ENCODE measurements at places on chromosomes 3 and 15.

DNA sequence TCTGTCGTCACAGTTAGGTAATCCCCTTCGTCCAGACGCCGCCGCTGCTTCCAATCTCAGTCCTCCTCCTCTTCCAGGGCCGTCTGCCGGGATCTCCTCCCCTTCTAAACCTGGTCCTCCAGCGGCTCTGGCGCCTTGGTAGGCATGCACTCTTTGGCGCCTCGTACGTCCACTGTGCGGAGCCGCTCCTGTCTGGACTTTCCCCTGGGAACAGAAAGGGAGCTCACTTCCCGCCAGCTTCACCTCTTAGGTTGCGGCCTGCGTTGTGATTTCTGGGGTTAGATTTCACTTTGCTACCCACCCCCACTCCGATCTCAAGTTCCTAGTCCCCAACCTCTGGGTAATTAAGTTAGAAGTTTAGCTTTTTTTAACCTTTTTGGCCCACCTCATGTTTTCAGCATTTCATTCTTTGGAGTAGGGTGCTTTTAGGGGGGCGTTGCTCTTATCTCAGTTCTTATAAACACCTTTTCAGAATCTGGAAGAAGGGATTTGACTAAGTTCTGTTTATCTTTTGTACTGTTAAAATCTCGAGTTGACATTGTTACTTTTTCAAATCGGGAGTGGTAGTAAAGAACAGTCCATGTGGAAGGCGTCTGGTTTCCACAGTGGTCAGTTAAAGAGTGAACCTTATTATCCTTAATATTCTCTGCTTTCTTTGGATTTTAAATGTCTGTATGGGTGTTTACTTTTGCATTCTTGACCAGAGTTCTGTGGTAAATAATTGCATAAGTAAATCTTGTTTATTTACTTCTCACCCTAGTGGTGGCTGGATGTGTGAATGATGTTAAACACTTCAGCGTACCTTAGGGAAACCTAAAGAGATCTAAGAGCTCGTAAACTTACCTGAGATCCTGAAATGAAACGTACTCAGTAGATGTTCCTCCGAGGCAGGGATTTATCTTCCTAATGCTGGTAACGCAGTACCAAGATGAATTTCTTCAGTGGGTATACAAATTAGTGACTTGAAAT is 611 bp downstream of the CTDSPL2 start:
- peak; percentile 71 for DNase-seq

- DNase-seq = no peak
These were observed 528.2 kb downstream of the ZIC1 start for GRCh38 chr3:147937341-147937740.

GRCh38 chr3:123282461-123282860 is 80.7 kb downstream of the SEC22A start:
- no peak for DNase-seq

DNA sequence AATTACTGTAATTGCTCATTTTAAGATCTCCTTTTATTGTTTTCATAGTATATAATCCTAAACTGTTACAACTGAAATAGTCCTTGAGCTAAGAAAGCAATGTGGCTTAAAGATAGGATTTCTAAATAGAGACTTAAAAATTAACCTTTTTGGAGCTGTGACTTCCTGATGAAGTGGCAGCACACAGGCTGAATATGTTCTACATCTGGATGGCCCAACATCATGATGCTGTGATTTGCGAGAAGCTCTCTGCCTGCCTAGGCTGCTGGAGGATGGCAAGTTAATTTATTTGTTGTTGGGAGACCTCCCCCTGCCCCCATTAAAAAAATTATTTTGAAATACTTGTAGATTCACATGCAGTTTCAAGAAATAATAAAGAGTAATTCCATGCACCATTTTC is 134.5 kb downstream of the IGF1R start:
- no peak for DNase-seq

GRCh38 chr15:81308260-81308659 is 15.7 kb downstream of the STARD5 start:
- no peak for DNase-seq

- DNase-seq = no peak
These were observed 38.1 kb downstream of the TM2D3 start for GRCh38 chr15:101614001-101614585.

GRCh38 chr3:62686503-62687294 is 188.5 kb downstream of the CADPS start:
- no peak for DNase-seq

DNA sequence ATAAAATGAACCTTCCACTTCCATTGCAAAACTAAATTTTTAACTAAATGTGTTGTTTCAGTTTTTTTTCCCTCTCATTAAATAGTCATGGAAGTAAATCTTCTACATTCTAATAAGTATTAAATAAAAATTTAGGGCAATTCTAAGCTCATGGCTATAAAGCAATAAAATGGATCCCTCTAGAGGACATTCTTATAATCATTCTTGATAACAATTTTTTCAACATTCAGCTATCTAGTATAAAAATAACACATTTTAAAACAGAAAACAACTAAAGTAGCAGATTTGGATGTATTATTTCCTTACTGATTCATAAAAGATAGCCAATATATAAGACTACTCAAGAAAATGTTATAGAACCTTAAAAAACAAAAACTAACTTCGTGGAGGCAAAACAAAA is 393.1 kb downstream of the PLOD2 start:
- no peak for DNase-seq

DNA sequence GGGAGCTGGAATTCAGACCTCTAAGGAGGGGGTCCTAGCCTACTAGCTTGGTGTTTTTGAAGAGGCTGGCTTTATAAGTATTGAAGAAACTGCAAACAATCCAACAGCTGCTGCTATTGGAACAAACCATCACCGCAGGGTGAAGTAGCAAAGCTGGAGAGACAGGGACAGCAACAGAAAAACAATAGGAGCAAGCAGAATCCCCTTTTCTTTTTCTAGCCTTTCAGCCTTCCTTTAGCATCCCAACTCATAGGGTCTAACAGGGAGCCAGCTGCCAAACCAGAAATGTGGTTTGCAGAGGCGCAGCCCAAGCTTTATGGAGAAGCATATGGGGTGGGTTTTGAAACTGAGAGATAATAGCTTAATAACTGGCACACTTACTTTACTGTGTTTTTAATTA is 106.2 kb upstream of the CHMP2B start:
- no peak for DNase-seq

GRCh38 chr15:50126072-50126471 is 7.0 kb upstream of the ATP8B4 start:
- DNase-seq = no peak

- DNase-seq = peak; percentile 79
These were observed 63.7 kb upstream of the ULK4 start for GRCh38 chr3:42025370-42026138.

- DNase-seq = no peak
These were observed 296.7 kb downstream of the PLCL2 start for GRCh38 chr3:17181413-17181907.

- DNase-seq = no peak
These were observed 30.5 kb upstream of the SLC27A2 start for GRCh38 chr15:50151476-50151875.

DNA sequence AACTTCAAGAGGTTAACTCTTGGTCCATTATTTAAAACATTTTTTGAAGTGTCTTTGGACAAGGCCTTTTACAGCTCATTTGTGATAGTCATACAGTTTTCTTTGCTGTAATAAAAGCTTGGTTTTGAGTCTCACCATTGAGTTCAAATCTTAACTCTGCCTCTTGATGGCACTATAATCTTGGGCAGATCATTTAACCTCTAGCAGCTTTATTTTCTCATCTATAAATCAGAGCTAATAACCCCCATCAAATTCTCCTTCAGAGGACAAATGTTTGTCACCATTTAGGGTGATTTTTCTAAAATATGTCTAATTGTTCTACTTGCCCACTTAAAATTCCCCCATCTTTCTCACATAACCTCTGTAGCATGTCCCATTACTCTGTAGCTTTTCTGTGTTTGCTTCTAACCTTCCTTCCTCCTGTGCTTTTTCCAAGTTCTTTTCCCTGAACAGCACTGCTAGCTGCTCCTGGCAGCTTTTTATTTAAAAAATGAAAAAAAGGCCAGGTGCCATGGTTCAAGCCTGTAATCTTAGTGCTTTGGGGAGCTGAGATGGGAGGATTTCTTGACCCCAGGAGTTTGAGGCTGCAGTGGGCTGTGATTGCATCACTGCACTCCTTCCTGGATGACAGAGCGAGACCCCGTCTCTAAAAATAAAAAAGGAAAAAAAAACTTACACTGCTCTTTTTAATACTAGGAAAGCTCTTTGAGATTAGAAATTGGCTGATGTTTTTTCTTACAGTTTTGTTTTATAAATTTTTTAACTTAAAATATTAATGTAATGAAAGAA is 28.5 kb downstream of the UBE2E1 start:
- DNase-seq = no peak

DNA sequence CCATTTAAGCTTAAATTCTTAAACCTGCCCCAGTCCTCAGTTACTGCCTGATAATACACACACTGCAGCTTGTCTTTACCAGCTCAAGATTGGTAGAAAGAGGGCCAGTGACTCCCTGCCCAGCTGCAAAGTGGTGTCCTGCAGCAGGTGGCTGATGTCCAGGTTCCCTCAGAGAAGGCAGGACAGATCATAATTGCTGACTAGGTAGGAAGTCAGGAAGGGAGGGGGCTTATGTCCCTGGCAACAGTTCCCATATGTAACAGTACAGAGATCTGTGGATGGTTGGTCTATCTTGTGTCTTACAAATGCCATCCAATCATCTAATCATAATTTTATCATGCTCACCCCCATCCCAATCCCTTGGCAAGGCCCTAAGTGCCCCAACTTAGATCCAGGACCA is 492.1 kb upstream of the PPP2R3A start:
- DNase-seq = no peak

DNA sequence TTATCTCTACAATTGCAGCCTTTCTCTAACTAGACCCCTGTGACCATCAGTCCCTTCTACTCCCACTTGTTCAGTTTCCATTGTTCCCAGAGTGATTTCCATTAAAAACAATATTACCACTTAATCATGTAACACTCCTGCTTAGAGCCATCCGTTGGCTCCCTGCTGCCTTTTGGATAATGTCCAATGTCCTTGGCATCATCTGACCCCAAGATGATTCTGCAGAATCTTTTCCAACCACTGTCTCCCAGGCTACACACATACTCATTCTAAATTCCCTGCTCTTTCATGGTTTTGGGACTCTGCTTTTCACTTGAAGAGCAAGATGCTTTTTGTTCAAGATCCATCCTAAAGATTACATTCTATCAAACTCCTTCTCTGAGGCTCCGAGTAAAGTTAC is 7.1 kb downstream of the KCNH8 start:
- DNase-seq = no peak

DNA sequence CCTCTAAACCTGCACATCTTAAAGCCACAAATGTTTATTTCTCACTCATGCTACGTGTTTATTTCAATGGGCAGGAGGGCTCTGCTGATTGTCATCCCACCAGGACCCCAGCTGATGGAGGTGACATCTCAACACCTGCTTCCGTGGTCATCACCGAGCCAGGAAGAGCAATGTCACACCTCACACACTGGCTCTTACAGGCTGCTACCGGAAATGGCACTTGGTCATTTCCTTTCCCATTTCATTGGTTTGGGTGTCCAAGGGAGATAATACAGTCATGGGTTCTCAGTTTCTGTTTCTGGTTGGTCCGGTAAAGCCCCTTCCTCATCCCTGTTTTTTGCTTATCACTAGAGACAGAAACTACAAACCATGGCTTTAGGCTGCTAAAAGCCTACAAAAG is 41.9 kb downstream of the ABHD2 start:
- DNase-seq = no peak

GRCh38 chr3:182565916-182566796 is 227.1 kb upstream of the ATP11B start:
- DNase-seq = no peak

DNA sequence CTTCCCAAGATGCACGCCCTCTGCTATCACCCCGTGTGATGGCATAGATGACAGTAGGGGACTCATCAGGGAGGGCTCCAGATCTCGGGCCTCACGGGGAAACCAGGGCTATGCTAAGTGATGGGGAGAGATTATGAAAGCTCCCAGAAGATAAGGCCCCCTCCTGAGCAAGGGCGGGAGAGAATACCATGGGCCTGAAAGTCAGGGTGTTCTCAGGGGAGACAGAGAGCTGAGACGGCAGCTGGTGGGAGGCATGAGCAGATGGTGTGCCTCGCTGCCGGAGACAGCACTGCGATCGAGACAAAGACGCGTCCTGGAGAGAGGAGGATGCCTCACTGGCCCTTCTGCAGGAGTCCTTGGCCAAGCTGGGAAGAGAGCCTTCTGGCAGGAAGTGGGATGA is 106.5 kb upstream of the ADPGK start:
- DNase-seq = peak; percentile 80

DNA sequence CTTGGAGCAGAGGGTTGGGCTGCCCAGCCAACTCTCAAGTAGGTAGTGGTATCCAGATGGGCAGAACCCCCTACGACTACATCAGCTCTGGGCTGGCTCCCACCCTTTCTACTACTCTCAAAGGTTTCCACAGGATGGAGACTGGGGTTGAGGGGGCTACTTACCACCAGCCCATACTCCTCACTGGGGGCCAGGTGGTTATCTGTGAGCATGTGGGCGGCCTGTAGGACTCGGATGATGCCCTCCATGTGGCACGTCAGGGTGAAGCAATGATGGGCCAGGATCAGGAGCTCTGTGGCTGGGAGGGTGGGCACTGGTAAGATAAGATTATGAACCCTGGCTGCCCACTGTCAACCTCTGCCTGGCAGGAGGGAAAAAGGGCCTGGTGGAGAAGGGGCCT is 33.4 kb downstream of the EIF3J start:
- no peak for DNase-seq

GRCh38 chr3:123289391-123290106 is 87.8 kb downstream of the SEC22A start:
- DNase-seq = no peak

DNA sequence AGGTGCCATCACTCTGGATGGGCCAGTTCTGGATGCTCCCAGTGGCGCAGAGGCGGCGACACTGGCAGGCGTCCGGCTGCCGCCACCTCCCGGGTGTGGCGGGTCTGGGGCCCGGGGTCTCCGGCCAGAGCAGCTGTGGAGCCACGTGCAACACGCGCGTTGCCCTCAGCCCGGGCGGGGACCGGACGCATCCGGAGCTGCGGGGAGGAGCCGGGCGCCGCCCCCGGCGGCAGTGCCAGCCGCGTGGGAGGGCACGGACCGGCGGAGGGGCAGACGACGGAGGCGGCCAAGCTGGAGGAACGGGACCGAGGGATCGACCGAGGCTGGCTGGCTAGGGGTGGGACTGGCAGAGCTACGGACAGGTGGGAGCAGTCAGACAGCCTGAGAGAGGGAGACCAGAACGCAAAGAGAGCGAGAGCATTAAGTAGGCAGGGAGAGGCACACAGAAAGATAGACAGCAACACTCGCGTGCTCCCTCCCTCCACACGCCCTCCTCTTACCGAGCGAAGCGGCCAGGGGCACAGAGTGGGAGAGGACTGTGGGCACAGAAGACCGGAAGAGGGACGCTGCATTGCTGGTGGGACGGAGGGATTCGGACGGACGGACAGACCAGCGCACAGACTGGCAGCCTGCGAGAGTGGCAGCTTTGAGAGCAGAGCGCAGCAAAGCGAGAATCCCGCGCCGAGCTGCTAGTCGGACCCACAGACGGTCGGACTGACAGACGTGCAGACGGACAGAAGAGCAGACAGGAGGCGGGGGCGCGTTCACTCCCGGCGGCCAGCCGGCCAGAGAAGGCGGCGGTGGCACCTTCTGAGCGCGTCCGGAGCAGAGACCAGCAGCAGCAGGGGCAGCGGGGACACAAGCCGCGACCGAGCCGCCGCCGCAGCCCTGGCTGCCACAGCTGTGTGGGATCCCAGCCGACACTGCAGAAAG is at the start of gene ARPP21:
Gene ARPP21 (plus strand): TSS at position 272 of the 933 bp plus-strand sequence. CDS start 42,227 bp downstream, outside the sequence.
- peak; percentile 69 for DNase-seq

GRCh38 chr3:133191818-133192217 is 153.6 kb downstream of the TMEM108 start:
- DNase-seq = no peak

GRCh38 chr3:108713009-108713516 is 44.1 kb downstream of the RETNLB start:
- no peak for DNase-seq

- no peak for DNase-seq
These were observed 749 bp downstream of the RSRC1 start for GRCh38 chr3:158110658-158111018.

Measured in glutamatergic neuron (in vitro differentiated cells).